ENCODE measurements at places on chromosomes 2 and 18.

DNA sequence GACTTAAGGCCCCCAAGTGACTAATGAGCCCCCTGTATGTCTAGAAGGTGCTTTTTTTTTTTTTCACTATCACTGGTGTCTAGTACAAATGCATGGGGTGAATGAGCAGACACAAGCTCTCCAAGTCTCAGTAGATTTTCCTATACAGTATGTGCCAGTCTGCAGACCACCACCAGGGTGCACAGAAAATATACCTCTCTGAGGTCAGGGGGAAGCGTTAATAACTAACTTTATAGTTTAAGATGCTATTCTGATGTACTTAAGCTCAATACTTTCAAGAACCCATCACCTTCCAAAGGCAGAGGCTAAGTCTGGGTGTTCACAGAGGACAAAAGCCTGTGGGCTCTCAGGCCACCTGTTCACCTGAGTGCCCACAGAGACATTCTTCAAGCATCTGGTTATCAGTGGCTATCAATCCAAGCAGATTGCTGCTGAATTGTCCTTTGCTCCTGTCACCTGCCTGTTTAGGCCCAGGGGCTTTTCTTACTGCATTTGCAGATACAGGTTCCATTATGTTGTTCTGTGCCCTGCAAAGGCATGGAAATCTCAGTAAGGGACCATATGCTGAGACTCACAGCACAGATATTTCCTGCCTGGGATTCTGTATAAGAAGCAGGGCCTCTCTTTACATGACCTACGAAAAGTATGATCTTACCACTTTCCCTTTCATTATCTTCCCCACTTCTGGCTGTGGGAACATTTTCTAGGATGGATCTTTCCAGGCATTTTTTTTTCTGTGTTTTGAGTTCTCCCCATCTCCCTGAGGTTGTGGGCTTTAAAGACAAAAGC, 534.6 kb downstream of the TNS1 start:
- DNase-seq: no peak

GRCh38 chr2:235569837-235570236, 76.0 kb downstream of the AGAP1 start:
- DNase-seq: no peak

GRCh38 chr2:70226781-70227180, 21.6 kb downstream of the TIA1 start:
- DNase-seq: no peak

GRCh38 chr2:190879474-190880377, 895 bp upstream of the GLS start:
- no peak for DNase-seq

GRCh38 chr2:128765811-128766210, 447.1 kb upstream of the HS6ST1 start:
- DNase-seq: no peak

GRCh38 chr2:157903151-157903550, 27.0 kb upstream of the ACVR1 start:
- DNase-seq: no peak

DNA sequence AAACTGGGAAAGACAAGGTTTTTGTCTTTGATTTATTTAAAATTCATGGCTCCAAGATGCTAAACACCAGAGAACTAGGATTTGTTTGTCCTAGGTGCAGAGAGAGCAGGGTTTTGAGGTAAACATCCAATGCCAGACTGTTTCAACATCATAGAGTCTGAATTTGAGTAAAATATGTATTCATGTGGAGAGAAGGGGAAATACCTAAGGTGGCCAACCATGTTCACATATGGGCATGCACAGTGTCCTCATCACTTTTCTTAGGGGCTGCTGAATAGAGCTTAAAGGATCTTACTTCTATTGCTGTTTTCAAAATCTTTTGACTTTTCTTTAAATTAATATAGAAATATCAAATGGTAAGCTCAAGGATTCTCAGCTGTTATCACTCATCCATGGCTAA, 287.0 kb upstream of the CCDC68 start:
- DNase-seq: no peak

- DNase-seq: no peak
Observed at GRCh38 chr2:23350041-23350791, 34.8 kb upstream of the KLHL29 start.

DNA sequence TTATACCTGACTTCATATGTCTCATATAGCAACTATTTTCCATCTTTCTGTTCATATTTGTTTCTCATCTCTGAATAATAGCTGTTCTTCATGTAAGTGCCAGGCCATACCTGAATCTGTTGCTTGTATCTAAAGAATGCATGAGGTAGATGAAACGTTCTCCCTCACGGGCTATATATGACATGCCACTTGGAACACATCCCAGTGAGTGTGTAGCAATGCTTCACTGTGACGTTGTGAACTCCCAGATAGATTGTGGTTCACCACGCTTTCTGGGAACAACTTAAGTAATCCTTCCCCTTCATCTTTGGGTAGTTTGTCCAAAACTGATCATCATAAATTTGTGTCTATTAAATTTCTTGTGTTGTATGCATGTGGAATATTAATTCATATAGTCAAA, 60.1 kb downstream of the RDH14 start:
- peak; percentile 20 for DNase-seq

- no peak for DNase-seq
Observed at GRCh38 chr2:42602218-42602875, 33.9 kb downstream of the MTA3 start.

DNA sequence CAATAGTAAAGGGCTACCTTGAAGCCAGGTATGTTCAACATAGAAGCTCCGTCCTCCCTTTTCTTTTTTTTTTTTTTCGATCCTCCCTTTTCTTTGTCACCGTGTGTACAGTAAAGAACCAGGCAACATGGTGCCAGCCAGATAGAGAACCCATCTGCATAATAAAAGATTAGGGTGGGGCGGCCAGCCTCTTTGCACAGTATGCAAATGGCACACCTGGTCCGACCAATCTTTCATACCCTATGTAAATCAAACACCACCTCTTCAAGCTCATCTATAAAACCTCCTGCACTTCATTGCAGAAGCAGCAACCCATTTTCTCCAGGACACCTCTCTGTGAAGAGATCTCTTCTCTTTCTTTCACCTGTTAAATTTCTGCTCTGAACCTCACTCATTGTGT, 7.3 kb upstream of the WDR33 start:
- DNase-seq: no peak

DNA sequence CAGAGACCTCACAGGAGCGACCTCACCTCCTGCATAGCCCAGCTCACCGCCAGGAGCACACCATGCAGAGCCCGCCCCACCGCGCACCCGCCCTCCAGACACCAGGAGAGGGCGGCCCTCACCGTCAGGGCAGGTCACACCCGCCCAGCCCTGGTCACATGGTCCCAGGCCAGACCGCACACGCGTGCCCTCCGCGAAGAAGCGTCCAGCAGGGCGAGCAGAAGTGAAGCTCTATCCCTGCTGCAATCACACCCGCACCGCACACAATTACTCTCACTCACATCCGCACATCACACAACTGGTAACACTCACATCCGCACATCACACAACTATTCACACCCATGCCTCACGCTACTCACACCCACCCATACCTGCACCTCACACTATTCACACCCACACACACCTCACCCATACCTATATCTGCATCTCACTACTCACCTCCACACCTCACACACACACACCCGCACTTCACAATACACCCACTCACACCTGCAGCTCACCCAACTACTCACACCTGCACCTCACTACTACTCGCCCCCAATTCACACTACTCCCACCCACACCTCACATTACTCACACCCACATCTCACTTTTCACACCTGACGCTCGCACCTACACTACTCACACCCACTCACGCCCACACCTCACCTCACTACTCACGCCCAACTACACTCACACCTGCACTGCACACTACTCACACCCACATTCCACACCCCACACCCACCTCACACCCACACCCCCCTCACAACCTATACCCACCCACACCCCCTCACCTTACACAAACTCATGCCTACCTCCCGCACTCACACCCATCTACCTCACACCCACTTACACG, 242.0 kb downstream of the HDAC4 start:
- DNase-seq: no peak

- no peak for DNase-seq
Observed at GRCh38 chr2:95268211-95269035, 5.8 kb upstream of the PROM2 start.

DNA sequence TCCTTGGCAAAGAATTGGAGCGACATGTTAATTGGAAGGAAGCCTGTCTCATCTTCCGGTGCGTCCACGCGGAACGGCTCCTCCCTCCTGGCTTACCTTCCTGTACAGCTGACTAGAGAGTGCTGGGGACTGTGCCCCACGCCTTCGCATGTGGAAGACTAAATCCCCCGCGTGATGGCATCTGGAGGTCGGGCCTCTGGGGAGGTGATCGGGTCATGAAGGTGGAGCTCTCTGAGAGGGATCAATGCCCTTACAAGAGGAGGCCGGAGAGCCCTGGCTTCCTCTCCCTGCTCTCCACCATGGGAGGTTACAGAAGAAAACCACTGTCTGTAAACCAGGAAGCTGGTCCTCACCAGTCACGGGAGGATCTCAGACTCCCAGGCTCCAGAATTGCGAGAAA, 104.1 kb upstream of the OTOS start:
- no peak for DNase-seq

DNA sequence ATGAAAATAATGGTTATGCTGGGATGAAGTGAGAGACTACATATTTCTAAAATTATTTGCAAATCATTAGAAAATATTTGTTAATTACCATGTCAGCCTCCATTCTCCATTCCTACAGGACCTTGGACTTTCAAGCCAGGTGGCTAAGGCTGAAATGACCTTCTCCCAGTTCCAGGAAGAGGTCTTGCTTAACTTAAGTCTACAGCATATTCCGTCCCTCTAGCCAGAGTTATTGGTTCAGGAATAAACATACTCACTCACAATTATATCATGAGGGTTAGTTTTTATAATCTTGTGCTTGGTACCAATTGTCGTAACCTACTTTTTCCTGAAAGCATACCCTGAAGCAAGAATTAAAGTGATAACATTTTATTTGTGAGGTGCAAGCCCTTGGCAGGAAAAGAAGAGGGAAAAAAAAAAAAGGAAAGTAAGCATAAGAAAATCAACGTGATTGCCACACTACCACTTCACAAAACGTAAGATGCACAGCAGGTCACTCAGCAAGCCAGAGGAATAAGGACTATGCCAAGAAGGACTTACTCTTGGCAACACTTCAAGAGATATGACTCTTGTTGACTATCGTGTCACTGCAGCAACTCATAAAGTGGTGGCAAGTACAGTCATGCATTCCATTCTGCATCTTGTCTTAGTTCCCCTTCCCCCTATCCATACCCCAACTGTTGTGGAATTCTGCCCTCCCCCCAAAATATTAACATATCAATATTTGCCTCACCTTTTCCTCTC, 479.1 kb downstream of the MBD2 start:
- peak; percentile 60 for DNase-seq

- DNase-seq: no peak
Observed at GRCh38 chr2:133498662-133499585, 69.3 kb downstream of the NCKAP5 start.

- no peak for DNase-seq
Observed at GRCh38 chr2:70002241-70002899, 40.9 kb upstream of the ASPRV1 start.

DNA sequence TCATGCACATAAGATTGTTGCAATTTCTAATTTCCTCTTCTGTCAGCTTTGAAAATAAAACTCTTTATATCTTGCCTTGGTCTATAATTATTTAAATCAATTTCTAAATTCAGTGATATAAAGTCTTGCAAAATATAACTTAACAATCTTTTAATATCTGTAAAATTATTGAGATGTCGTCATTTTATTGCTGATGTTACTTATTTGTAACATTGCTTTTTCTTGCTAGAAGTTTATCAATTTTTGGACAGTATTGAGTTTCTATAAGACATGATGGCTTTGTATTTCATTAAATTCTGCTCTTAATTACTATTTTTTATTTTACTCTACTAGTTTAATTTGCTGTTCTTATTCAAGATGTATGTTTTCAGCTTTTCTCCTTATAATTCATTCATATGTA, 1036.5 kb downstream of the TMEM182 start:
- no peak for DNase-seq

- DNase-seq: no peak
Observed at GRCh38 chr2:109727929-109728447, 66.1 kb upstream of the RGPD5 start.

- DNase-seq: no peak
Observed at GRCh38 chr2:176110415-176111308, 3.6 kb downstream of the HOXD11 start.

- DNase-seq: no peak
Observed at GRCh38 chr2:5740053-5740452, 47.9 kb downstream of the SOX11 start.

- no peak for DNase-seq
Observed at GRCh38 chr2:162123806-162124758, 28.0 kb downstream of the GCG start.

- DNase-seq: no peak
Observed at GRCh38 chr2:28129955-28130695, 239.6 kb downstream of the BABAM2 start.

DNA sequence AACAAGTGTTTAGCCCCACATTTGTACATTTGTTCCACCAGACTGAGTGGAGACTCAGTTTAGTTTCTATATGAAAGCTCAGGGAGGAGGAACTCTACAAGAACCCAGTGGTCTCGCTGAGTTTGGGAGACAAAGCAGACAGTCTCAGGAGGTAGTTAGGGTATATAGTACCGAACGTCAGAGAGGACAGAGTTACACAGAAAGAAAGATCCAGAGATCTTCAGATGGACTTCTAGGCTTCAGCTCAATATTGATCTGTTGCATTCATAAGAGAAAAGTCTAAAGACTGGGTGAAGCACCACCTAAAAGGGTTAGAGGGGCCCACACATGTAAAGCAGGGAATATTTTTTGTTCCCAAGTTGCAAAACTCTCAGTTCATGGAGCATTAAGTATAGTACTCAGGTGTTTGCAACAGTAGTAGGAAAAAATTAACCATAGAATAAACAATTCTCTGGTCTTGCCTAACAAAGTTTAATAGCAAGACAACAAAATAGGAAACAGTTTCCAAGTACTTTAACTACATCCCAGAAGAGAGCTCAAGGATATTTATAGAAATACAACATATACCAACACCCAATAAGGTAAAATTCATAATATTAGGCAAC, 4.2 kb downstream of the TFPI start:
- DNase-seq: no peak

DNA sequence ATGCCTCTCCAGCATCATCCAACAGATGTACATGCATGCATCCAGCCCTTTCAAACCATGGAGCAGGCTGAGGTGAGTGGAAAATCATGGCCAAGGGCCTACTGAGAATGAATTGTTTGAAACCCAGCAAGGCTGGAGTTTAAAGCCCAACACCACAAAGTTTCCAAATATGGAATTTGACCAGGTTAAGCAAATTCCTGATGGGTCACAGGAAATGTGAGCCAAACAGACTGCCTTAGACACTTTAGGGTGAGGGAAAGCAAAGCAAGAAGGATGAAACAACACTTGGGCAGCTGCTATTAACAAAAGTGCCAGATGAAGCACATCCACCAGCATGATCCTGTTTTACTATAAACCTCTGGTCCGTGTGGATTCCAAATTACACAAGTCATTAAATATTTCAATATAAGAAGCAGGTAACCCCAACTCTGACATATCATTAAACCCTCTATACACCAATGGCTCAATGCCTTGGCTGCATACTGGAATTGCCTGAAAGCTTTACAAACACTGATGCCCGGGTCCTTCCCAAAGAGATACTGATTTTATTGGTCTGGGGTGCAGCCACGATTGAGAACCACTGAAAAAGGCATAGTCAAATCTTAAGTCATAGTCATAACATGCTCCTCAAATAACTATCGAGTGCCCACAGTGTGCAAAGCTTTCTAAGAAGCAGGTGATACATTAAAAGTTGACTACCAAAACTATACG, 9.1 kb downstream of the KLF7 start:
- no peak for DNase-seq
